ENCODE measurements at places on chromosomes 5 and 9.

GRCh38 chr5:78287833-78288232 is 6.7 kb downstream of the AP3B1 start:
- DNase-seq, result peak; percentile 86

DNA sequence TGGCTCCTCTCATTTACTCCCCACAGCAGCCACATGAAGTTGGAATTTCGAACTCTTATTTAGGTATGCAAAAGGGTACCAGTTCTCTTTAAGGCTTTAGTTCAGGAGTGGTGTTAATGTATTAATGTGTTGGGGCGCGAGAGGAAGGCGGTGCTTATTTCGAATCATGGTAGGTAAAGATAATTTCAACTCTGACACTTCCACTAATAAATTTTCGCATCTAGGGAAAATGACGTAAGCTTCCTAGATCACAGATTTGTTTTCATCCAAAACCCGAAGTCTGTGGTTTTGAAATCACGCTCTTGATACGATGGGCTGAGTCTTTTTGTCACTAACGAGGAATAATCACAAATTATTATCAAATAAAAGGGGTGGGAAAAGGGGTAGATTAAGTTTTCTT is 681 bp downstream of the PPWD1 start:
- no peak for DNase-seq

- peak; percentile 15 for DNase-seq
Observed at GRCh38 chr9:19231126-19231903, 822 bp downstream of the DENND4C start.

- no peak for DNase-seq
Observed at GRCh38 chr5:40770764-40771163, 15.0 kb upstream of the TTC33 start.

DNA sequence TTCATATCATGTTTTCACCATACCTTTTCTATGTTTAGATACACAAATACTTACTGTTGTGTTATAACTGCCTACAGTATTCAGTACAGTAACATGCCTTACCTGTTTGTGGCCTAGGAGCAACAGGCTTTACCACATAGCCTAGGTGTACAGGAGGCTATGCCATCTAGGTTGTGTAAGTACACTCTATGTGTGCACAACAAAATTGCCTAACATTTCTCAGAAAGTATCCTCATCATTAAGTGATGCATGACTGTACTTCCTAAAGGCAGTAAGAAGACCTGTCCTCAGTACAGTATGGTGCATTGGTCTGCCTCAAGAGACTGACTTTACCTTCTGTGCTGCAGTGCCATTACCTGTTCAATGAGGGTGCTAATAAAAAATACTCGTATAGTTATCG is 7.9 kb downstream of the TXN start:
- no peak for DNase-seq

DNA sequence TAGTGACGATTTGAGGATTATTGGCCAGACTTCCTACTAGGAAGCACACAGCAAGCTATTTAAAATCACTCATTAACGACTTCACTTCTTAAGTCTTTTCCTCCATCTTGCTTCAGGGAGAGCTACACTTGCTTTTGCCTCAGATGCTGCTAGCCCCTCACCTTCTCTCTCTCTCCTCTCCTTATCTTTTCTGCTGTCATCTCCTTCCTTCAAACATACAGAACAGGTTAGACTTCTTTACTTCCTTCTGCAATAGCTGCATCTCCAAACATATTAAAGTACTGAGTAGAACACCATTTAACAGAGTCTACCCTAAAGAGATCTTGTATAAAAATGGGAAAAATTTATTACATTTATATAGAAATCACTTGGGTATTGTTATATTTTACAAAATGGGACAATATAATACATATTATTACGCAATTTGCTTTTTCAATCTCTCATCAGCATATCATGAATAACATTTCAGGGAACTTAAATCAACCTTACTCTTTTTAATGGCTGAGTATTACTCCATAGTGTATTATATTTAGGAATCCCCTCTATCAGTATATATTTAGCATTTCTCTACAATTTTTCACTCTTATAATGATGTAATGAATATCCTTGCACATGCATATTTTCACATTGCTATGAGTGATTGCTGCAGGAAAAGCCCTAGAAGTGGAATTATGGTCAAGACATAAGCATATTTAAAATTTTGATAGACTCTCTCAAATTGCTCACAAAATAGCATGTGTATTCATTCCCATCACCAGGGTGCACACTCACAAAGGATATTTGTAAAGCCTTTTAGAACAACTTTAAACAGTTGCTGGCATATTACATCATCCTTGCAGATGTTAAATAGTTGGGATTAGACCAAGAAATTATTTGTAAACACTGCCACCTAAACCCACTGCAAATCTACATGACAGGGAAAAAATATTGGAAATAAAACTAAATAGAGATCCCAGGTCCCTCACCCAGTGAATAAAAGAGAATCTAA is 164.5 kb upstream of the NFIB start:
- no peak for DNase-seq

DNA sequence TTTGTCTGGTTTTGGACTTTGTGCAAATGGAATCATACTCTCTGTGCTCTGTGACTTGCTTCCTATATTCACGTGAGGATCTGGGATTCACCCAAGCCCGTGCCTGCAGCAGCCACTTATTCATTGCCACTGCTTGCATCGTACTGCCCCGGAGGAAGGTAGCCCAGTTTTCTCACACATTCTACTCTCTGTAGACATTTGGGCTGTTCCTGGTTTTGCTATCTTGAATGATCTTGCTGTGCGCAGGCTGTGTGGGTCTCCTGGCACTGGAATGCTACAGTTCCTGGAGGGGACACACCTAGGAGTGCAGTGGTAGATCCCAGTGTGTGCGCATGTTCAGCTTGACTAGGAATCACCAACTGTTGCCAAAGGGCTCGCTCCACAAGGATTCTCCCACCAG is 99.2 kb upstream of the BOD1 start:
- peak; percentile 38 for DNase-seq

DNA sequence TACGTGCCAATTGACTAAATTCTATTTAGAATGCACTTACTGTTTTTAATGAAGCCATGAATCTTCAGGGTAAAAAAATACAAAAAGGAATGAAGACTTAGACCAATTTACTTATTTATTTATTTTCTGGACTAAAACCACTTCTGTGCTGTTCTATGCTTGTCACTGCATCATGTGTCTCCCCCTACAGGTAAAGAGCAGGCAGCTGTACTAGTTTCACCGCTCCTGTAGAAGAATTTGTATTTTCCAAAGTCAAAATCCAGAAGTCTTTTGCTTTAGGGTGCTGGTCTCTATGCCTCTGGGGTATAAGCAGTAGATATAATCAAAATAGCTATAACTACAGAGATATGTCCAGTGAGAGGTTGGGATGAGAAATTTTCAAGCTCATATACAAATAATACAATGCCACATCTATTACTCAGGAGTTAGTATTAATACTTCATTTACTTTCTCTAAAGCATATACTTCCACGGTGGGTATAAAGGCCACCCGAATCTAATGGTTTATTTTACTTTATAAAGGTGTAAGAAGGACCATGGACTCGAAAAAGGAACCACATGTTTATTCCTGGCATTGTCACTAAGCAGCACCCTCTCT is 591.5 kb downstream of the RAB3C start:
- DNase-seq, result peak; percentile 80

- DNase-seq, result no peak
Observed at GRCh38 chr9:110895147-110895905, 142.9 kb downstream of the LPAR1 start.

DNA sequence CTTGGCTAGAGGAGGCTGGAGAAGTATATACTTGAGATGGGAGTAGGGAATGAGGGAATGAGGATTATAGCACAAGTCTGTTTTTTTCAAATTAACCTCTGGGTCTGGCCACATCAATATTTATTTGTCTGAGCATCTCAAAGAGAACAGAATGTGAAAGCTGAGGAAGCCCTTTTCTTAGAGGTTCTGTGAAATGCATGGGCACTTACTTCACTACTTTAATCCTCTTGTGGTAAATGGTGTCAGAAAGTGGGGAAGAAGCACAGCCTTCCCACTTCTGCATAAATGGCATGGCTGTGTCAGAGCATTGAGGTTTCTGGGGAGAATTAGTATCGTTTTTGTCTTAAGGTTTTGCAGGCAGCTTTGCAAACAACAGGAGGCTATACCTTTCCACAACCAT is 48.6 kb downstream of the SPATA31D1 start:
- DNase-seq, result no peak

- DNase-seq, result no peak
Observed at GRCh38 chr9:95766906-95767305, 108.6 kb upstream of the ERCC6L2 start.

- DNase-seq, result no peak
Observed at GRCh38 chr5:12901696-12902095, 997.5 kb upstream of the CTNND2 start.

- no peak for DNase-seq
Observed at GRCh38 chr9:98944057-98944733, 488 bp downstream of the COL15A1 start.

DNA sequence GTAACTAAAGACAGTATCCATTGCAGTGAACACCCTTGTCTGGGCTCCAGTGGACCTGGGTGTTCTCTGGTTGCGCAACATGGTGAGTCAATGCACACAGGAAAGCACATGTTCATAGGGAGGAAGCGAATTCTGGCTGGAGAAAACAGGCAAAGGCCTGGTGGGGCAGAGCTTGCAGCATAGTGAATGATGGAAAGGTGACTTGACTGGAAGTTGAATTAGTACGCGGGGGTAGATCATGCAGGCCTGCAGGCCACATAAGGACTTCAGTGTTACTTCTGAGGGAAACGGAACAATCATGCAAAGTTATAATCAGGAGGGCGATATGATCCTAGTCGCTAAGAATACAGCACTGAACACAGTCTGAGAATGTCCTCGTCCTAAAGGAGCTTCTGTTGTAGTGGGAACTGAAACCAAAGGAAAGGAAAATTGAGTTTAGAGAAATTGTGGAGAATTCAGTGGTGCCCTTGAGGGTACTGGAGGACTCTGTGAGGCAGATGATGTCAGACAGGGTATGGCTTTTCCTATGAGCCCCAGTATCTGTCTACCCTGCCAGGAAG is 71.9 kb upstream of the RANBP3L start:
- peak; percentile 86 for DNase-seq

- no peak for DNase-seq
Observed at GRCh38 chr5:76487386-76487785, 84.3 kb downstream of the IQGAP2 start.

- peak; percentile 56 for DNase-seq
Observed at GRCh38 chr5:33275391-33275790, 165.4 kb upstream of the TARS1 start.

DNA sequence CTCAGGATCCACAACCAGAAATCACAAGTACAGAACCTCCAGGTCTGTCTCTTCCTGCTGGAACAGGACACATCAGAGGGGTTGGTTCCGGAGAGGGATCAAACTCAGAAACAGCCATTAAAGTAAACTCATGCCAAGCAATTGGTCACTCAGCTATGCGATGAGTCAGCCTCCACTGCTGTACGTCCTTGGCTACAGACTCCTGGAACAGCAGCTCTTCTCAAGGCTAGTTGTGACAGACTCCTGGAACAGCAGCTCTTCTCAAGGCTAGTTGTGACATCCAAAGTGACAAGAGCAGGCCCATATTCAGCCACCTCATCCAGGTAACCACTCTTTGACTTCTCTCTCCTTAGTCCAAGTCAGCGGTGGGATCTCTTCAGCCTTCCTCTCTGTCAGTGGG is at the start of gene SPINK13:
Gene SPINK13, plus strand, starts transcription at position 229 of the 400 bp plus-strand sequence. CDS start 1,279 bp downstream, outside the sequence.
- DNase-seq, result peak; percentile 2

DNA sequence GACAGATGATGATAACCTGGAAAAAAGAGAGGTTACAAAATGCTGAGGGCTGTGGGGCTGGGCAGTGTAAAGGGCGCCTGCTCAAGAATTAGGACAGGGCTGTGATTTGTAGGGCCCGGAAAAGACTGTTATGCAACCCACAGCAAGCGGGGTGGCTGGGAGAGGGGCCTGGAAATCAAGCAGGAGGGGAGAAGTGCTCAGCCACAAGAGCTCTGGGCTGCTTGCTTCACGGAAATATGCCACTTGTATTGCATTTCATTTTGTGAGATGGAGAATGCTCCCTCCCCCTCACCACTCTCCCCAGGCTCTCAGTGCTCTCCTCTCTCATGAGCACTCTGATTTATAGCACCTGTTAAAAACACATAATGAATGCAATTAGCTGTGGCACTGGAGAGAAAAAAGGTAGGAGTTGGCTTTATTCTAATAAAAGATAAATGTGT is 8.4 kb upstream of the HAND1 start:
- DNase-seq, result no peak

GRCh38 chr9:132694144-132694543 is 23.9 kb downstream of the GTF3C4 start:
- DNase-seq, result no peak

- DNase-seq, result no peak
Observed at GRCh38 chr5:135467871-135468485, 15.8 kb upstream of the TIFAB start.

GRCh38 chr5:172565455-172565854 is 75.6 kb upstream of the NEURL1B start:
- no peak for DNase-seq

GRCh38 chr5:168047669-168048111 is 243.8 kb upstream of the WWC1 start:
- DNase-seq, result peak; percentile 34

GRCh38 chr5:176629853-176630680 is at the start of the genes EIF4E1B and SNCB:
Gene EIF4E1B, plus strand, starts transcription at chr5:176630675. Its CDS starts 12,113 bp downstream, at chr5:176642788.
Gene SNCB, minus strand, starts transcription at chr5:176630534. Its CDS starts 880 bp downstream, at chr5:176629654.
- DNase-seq, result peak; percentile 46

DNA sequence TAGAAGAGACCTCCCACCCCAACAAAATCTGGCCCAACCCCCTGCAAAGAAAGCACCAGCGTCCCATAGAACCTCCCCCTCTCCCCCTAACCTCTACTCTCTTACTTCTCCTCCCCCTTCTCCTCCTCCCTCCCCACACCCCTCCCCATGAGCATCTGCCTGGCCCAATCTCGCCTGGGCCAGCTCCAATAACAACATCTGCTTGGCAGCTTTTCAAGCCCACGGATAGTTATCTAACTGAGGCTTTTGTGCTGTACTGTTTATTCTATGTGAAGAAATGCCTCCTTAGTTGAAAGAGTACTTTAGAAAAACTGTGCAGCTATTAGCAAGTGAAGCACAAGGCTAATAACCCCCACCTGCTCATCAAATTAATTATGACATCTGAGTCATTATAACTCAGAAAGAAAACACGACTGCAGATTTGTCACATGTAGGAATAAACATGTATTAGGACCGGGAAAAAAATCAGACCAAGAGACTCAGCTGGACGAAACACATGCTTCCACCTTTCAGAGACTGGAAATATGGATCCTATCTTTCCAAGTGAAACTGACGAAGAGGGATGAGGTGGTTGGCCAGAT is 42.8 kb downstream of the NFIB start:
- peak; percentile 90 for DNase-seq

GRCh38 chr5:40025586-40025985 is 600.8 kb upstream of the DAB2 start:
- DNase-seq, result no peak
